ENCODE measurements at places on chromosomes 7 and 10.

GRCh38 chr7:85215098-85215497 is 28.2 kb upstream of the SEMA3D start:
- DNase-seq: no peak

GRCh38 chr7:455110-455928 is 64.3 kb downstream of the PDGFA start:
- no peak for DNase-seq

DNA sequence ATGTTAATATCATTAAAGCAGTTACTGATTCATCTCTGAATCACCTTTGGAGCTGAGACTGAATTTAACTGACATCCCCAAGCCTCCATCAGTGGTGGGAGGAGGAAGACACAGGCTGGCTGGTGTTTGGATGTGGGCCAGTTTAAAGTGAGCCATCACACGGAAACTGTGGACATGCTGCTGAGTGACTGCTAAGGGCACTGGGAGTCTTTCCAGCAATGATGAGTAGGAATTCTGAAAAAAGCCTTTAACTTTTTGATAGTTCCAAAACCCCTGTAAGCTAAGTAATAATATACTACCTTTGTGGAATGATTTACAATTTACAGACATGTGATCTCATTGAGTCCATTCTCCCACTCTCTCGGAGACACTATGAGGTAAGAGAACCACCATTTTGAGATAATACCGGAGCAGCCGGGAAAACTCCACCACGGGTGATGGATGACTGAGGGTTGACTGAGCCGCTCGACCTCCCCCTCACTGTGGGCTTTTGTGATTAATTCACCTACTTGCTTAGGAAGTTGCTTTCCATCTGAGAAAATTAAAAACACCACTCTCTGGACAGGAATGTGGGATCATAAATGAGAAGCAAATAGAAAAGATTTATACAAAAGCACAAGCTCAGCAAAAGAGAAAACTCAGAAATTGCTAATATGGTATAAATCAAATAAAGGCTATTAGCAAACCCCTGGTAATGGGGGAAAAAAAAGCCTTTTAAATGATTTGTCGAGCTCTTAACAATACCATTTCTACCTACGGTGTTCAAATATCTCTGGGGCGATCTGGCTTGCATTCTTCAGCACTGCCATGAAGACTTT is 194.8 kb downstream of the FANK1 start:
- no peak for DNase-seq

DNA sequence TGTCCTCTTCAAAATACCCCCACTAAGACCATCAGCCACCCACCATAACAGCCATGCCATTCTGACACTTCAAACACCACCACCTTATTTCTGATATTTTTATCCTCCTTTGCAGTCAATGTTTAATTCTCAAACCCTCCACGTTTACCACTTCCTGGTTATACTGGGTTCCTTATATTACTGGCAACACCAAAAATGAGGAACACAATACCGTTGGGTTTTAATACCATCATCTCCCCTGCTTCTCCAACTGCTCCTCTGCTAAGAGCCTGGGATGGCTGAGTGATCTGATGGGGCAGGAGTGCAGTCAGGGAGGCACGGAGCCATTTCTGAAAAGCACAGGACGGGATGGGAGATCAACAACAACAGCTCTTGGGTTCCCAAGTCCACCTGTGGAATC is 140.5 kb downstream of the CHCHD3 start:
- DNase-seq: no peak

GRCh38 chr10:97184971-97185325 is 811 bp downstream of the SLIT1 start:
- no peak for DNase-seq

DNA sequence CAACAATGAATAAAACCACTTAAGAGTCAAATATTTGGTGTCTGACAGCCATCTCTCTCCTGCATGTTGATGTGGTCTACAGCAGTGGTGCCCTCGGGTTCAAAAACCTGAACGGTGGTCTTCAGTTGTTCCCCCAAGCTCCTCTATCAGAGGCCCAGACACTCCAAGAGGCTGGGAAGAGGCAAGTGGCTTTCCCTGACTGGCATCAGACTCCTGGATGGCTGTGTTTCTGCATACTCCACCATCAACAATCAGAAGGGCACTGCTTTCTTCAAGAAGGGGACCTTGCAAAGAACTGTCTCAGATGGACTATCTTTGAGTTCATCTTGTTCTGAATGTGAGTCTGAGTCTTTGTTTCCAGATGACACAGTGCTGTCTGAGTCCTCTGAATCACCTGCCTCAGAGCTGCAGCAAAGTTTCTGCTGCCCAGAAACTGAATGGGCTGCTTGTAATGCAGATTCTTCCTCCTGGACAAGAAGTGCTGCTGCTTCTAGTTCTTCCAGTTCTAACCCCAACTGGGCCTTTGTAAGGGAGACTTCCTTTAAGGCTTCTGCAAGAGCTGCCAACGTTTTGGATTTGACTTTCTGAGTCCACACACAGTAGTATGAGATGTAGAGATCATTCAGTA is 5.9 kb upstream of the SGMS1 start:
- DNase-seq: no peak

DNA sequence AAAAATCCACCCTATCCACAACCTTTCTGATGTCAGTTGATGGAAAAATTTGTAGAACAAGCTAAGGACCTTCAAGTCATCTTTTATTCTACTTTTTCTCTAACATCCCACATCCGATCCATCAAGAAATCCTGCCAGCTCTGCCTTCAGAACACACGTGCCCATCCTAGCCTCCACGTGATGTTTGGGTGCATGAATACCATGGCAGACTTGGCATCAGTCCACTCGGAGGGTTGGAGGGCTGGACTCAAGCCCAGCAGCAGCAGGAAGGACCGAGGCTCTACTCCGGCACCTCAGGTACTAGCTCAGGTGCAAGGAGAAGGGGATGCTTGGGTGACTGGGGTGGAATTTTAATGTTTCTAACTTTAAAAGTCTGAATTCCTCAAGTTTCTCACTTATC is 428.6 kb downstream of the DPP6 start:
- DNase-seq: no peak

GRCh38 chr7:44375236-44375699 is 49.9 kb upstream of the CAMK2B start:
- DNase-seq: no peak

- DNase-seq: no peak
Observed at GRCh38 chr7:90804370-90804769, 208.2 kb downstream of the CDK14 start.

DNA sequence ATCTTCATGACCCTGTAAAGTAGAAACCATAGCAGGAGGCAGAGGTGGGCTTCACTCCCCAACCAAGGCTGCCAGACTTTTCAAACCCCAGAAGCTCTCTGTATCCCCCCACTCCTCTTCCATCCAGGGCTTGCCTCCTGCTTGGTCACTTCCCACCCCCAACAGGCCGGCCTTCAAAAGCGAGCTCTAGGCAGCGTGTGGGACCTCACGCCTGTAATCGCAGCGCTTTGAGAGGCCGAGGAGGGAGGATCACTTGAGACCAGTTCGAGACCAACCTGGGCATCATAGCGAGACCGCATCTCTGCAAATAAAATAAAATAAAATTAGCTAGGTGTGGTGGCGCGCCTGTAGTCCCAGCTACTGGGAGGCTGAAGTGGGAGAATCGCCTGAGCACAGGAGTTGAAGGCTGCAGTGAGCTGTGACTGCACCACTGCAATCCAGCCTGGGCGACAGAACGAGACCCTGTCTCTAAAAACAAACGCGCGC is 743 bp upstream of the POR start:
- no peak for DNase-seq

DNA sequence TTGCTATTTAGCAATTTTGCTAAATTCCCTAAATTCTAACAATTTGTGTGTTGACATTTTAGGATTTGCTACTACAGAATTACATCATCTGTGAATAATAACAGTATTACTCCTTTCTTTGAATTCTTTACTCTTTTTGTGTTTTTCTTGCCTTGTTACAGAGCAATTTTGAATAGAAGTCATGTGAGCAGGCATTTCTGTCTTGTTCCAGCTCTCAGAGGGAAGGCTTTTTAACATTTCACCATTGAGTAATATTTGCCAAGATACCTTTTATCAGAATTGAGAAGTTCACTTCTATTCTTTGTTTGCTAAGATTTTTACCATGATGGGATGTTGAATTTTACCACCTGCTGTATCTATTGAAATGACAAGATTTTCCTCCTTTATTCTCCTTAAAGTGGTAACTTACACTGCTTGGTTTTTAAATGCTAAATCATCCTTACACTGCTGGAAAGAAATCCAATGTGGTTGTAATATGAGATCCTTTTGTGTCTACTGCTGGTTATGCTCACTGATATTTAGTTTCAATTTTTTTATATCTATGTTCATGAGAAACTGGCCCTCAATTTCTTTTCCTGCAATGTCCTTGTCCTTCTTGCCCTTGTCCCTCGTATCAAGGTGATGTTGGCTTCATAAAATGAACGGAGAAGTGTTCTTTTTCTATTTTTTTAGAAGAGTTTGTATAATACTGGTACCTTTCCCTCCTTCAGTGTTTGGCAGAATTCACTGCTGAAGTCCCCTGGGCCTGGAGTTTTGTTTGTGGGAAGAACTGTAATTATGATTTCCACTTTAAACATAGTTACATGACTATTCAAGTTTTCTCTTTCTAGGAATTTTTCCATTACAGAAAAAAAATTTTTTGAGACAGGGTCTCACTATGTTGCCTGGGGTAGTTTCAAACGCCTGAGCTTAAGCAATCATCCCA is 50.3 kb upstream of the ATP6V0A4 start:
- DNase-seq: no peak

- DNase-seq: no peak
Observed at GRCh38 chr10:31170636-31171035, 139.0 kb upstream of the ZNF438 start.

DNA sequence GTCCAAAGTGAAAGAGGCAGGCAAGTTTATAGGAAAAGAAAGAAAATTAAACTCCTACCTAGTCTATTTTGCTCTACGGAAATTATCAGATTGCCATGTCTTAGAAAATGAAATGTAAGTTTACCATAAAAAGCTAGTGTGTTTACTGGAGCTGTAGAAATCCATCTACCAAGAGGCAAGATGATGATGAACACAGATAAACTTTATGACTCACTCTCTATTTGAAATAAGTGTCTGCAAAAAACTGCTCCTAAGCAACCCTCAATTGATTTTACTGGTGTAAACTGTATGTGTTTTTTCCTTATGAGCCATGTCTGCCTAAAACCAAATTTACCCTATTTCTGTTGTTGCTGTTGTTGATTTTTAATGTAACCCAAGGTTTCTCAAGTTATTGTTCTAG is 73.8 kb upstream of the TMEM106B start:
- DNase-seq: no peak

GRCh38 chr7:102317231-102318059 is 30.8 kb downstream of the SH2B2 start:
- DNase-seq: no peak
